CD4-positive, alpha-beta T cell (primary cell): ENCODE measurements at places on chromosomes 11 and 22.

DNA sequence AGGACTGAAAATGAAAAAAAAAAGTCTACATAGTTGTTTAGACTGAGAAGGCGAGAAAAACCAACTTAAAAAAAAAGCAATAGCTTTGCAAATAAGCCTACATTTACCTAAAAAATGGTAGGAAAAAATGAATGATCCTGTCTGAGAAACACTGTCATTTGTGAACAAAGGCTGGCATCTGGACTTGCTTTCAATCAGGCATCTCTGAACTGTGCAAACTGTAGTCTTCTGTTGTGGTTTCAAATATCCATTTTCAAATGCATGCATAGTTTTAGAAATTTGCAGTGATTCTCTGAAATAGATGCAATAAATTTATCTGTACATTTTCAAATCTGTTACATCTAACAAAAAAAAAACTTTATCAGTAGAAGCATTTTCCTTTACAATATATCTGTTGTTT, 106.1 kb upstream of the LUZP2 start:
- no peak for DNase-seq

DNA sequence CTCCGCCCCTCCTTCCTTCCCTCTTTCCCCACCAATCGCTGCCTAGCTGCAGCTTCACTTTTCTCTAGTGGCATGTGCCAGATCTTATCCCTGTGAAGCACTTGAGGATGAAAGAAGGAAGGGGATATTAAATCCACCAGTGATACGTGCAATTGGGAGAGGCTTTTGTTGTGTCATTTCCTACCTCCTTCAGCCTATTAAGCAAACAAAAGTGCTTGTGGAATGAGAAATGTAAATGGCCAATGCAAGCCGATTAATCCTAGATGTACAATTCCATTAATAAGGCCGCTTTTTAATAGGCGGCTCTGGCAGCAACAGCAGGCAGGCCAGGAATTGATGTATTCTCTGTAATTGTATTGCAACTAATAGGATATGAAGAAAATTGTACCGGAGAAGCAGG, 23.3 kb downstream of the NTM start:
- no peak for DNase-seq

DNA sequence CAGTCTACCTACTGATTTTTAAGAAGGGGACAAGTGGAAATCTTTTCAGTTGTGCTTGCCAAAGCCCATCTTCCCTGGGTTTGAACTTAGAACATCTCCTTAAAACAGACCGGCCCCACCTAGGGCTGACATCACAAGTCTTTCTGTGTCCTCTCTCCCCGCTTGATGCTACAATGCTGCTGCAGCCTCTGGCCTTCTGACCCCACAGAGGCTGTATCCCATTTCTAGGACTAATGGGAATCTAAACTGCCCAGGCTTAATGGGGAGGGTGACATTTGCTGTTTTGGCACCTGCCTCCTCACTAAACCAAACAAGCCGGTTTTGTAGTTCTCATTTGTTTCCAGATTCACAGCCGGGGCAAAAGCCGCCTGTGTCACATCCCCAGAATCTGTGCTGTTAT, 121.3 kb upstream of the CADM1 start:
- DNase-seq, result no peak

DNA sequence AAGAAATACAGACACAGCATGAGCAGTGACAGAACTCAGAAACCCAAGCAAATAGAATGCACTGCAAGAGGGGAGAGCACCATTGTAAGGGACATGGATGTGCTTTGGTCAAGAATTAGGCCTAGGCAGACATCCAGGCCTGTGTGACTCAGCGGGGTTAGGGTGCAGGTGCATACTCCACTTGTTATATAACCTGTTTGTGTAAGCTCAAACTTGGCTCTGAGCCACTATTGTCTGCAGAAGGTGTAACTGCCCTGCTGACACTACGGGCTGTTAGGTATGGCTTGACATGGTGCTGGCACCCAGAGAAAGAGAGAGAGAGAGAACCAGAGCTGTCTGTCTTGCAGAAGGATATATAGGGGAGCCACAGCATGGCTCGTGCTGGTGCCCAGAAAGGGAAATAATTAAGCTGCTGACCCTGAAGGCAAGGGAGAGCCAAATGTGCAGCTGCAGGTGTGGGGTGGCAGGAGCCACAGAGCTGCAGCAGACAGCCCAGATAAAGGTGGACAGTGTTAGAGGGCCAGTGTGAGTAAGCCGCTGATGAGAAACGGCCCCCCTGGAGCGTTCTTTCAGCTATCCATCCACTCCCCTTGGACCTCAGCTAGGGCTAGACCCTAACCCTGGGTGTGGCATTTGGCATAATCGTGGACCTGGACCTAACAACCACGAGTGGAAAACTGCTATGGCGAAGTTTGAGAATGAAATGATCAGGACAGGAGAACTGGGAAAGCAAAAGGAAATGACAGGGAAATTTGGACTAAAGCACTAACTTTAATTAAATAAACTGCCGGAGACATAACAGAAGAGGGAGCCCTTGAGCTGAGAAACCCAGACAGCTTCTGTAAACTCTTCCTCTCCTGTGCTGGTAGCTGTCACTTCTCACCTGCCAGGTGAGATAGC, 253.0 kb upstream of the CCDC179 start:
- no peak for DNase-seq

GRCh38 chr11:70517988-70518907, 119.9 kb downstream of the CTTN start:
- DNase-seq, result no peak

GRCh38 chr11:12983336-12983735, 25.8 kb upstream of the RASSF10 start:
- no peak for DNase-seq

DNA sequence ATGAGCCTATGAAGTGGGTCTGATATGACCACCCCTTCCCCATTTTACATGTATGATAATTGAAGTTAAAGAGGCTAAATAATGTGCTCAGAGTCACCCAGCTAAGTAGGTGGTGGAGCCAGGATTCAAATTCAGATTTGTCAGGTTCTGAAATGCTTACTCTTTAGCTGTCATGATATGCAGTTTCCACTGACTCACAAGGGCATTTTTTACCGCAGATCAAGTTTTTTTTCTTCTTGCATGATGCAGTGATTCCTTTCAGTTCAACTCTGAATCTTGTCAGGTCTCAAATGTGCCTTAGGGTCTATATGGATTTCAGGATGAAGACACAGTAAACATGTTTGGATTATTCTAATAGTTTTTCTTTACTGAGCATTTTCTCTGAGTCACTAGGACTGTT, 12.6 kb upstream of the TRIM44 start:
- DNase-seq, result no peak

GRCh38 chr11:83680321-83680720, 394.2 kb upstream of the CCDC90B start:
- no peak for DNase-seq
